Effector memory CD4-positive, alpha-beta T cell (primary cell): ENCODE measurements at places on chromosomes 5 and 9.

GRCh38 chr9:110874963-110875674, 163.2 kb downstream of the LPAR1 start:
- no peak for DNase-seq

DNA sequence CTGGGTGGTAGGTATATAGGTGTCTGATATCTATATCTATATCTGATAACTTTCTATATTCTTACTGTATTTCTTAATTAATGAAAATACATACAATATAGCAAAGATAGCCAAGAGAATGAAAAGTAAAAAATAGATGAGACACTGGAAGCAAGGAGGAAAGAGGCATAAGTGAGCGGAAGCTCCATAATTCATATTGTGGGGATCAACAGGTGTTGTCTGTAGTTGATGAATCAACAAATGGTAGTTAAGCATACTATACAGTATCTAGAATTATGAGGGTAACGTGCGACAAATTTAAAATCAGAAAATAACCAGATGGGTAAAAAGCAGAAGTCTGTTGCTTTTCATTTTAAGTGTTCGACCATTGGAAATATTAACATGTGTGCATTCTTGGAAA, 7.1 kb downstream of the SPTLC1 start:
- DNase-seq, result no peak

- no peak for DNase-seq
Observed at GRCh38 chr5:151685749-151686673, 704 bp downstream of the SPARC start.

DNA sequence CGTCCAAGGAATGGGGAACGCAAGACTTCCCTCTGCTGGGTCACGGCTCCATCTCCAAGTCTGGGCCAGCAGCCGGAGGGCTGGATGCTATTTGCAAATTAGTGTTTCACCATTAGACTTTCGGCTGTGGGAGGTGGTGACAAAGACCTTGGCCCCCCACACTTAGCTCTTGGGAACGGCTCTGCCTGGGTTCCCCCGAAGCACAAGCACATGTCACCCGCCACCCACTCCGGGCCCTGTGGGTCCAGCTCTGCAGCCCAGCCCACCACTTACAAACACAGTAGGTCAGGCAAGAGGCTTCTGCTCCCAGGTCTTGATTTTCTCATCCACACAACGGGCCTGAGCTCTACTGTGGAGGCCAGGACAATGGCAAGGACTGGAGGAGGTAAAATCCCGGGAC, 25.8 kb upstream of the TMEM250 start:
- DNase-seq, result no peak

DNA sequence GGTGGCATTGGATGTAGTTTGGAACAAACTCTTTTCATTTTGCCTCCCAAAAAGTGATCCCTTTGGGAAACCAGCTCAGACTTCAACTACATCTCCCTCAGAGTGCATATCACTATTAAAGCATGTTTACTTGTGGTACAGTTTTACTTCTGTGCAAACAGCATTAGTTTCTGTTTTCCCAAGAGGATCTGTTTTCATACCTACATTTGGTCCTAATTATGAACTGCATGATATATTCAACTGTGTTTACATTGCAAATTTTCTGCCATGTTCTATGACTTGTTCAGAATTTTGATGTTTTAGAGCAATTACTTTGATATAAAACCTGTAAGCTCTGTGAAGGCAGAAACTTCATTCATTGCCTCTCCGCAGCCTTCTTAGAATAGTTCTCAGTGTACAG, 681.5 kb upstream of the ACO1 start:
- no peak for DNase-seq

DNA sequence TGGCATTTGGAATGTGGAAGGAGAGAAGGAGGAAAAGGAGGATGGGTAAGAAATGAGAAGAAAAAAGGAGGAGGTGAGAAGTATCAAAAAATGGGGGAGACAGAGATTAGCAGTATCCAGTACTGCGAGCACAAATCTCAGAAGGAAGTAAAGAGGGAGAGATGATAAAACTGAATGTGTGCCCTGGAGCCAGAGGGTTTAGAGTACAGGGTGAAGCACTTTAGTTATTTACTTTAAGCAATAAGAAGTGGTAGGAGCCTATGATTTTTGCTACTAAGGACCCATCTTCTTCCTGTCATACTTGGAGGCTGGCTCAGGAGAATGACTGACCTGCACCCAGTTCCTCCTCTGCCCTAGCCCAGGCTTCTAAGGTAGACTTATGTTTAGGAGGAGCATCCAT, 94.9 kb downstream of the ADRB2 start:
- DNase-seq, result no peak

DNA sequence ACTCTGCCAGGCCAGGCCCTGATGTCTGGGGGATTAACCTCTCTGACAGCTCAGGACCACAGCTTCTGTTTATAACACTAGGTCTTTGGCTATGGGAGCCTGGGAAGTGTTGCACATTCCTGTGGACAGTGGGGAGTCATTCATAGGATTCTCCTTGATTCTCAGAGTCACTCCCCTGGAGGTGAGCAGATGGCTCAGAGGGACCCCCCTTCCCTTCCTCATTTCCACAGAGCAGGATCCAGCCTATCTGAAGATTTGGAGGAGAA, 60.2 kb downstream of the NRG2 start:
- DNase-seq, result no peak

GRCh38 chr9:134989206-134990065, 71.7 kb upstream of the FCN1 start:
- no peak for DNase-seq

- DNase-seq, result no peak
Observed at GRCh38 chr9:123417289-123418051, 61.5 kb downstream of the CRB2 start.

- DNase-seq, result no peak
Observed at GRCh38 chr9:115117999-115118878, at the start of gene TNC. TNC (minus strand) TSS chr9:115118157; CDS start chr9:115091018, 27,139 bp downstream.
